AG20443 (cell line): ENCODE measurements at places on chromosomes 6 and 20.

DNA sequence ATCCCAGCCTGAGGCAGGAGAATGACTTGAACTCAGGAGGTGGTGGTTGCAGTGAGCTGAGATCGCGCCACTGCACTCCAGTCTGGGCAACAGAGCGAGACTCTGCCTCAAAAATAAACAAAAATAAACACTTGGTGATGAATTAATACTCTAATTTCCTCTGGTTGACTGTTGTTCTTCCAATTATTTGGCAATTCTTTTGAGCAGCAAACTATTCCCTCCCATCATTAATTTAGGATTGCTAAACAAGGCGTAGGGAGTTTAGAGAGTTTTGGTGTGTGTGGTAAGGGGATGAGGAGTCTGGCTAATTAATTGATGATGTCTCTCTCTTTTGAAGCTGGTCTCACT, 2.7 kb upstream of the ID1 start:
- peak; percentile 13 for DNase-seq

DNA sequence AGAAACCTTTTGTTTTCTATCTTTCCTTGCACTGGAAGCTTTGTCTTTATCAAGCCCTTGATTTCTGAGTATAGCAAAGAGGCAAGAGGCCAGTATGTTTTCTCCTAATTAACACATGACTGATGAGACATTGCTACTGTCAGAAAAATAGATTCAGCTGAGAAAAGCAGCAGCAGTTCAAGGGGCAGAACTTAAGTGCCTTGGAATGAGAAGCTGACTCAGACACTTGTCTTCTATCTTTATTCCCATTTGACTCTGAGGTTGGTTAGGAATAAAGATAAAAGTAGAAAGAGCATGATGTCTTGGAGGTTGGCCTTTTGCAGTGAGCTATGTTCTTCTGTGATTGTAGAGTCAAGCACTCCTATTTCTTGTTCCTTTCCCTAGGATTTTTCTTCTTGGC, 79.1 kb upstream of the MAN1A1 start:
- DNase-seq: no peak

- no peak for DNase-seq
Measured at GRCh38 chr6:146456886-146457285, 86.7 kb upstream of the RAB32 start.

DNA sequence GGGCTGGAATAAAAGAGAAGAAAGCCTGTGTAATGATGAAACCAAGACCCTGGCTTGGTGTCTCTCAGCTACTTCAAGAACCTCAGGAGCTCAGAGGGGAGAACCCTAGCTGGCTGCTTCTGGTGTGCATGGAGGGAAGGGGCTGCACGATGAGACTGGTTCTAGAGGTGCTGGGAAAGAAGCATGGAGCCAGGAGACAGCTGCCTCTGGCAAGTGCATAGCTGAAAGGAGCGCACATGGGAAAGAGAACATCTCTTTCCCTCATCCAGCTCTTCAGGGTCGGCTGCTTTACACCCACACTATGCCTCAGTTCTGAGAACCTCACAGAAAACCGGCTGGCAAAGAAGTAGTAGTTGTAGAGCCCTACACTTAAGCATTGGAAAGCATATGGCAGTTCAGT, 139.5 kb downstream of the QKI start:
- no peak for DNase-seq

- DNase-seq: no peak
Measured at GRCh38 chr6:152184917-152185574, 377.6 kb downstream of the ESR1 start.

DNA sequence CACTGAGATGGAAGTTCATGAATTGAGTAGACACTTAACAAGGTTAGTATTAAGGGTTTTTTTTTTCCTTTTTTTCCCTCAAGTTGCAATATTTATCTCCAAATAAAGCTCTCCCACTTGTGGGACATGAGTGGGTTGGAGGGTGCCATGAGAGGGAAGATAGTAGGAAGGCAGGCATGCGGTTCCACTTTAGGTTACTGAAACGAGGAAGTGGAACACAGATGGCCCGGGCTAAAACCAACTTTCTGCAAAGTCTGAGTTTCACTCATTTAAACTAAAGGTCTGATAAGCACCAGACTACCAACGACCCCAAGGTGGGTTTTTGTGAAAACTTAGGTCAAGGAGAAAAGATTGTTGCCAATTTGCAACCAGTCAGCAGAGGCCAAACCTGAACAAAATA, 42.2 kb downstream of the TBC1D7 start:
- DNase-seq: no peak

- DNase-seq: peak; percentile 55
Measured at GRCh38 chr6:89360415-89360999, 8.0 kb upstream of the UBE2J1 start.

- DNase-seq: no peak
Measured at GRCh38 chr6:8881663-8882062, 446.3 kb upstream of the SLC35B3 start.

DNA sequence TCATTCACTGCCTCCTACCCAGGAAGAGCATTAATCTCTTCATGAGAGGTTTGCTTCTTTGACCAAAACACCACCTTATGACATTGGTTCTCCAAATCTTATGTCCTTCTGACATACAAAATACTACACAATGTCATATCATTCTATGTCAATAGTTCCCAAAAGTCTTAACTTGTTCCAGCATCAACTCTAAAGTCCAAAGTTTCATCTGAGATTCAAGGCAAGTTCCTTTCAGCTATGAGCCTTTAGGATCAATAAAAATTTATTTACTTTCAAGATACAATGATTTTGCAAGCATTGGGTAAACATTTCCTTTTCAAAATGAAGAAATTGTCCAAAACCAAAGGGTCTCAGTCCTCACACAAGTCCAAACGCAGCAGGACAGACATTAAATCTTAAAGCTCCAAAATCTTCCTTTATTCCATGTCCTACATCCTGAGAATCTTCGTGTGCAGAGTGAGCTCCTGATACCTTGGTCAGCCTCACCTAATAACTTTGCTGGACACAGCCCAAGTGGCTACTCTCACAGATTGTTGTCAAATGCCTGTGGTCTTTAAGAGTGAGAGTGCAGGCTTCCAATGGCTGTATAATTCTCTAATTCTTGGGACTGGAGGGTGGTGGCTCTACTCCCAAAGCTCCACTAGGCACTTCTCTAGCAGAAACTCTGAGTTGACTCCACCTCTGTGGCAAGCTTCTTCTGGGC, 1668.2 kb downstream of the HACE1 start:
- DNase-seq: no peak

- no peak for DNase-seq
Measured at GRCh38 chr6:6880745-6881437, 226.9 kb upstream of the RREB1 start.
